ENCODE measurements at places on chromosomes 1 and 21.

GRCh38 chr1:211912844-211913432 is 82.4 kb upstream of the LPGAT1 start:
- DNase-seq = no peak

- no peak for DNase-seq
Observed at GRCh38 chr21:42223826-42224575, 5.1 kb downstream of the ABCG1 start.

- no peak for DNase-seq
Observed at GRCh38 chr1:94245747-94246438, 8.5 kb upstream of the ARHGAP29 start.

DNA sequence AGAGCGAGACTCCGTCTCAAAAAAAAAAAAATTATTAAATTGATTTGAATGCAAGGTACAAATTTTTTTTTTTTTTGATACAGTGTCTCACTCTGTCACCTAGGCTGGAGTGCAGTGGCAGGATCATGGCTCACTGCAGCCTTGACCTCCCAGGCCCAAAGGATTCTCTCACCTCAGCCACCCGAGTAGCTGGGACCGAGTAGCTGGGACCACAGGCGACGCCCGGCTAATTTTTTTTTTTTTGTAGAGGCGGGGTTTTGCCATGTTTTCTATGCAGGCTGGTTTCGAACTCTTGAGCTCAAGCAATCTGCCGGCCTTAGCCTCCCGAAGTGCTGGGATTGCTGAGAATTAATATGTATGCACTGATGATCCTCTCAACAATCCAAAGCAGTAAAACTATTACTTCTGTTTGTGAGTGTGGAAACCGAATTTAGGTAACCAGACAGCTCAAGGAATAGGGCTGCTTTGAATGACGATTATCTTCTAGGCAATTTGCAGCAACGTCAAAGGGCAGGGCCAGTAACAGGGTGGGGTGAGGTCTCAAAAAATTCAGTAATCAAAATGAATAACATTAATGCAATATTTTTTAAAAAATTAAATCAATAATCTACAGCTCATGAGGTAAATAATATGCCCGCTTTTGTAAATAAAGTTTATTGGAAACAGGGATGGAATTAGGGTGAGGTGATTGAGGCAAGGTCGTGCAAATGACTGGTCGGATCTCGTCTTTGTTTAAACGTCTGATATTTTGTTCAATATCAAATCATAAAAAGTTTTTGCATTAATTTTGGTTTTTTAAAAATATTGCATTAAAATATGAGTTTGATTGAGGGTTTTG is 1.2 kb downstream of the CLSPN start:
- DNase-seq = no peak

- peak; percentile 6 for DNase-seq
Observed at GRCh38 chr1:182147136-182147820, 85.8 kb upstream of the ZNF648 start.

All from CD4-positive, alpha-beta T cell treated with Interleukin-15 for 4 hours (primary cell).